ENCODE measurements at places on chromosomes 2 and 18. TPM values are rescaled to one million over a fixed set of nuclear protein-coding genes. Genes with fewer than 3 reads are reported as not detected.

The NTSR2 gene
- total RNA-seq = not detected

The CIB4 gene
- total RNA-seq = not detected

The MYOM1 gene
- 42.1 TPM for total RNA-seq

The RNF125 gene
- total RNA-seq = 3.7 TPM

The DNAH7 gene
- 1.4 TPM for total RNA-seq

The OR6B2 gene
- total RNA-seq = not detected

The MZT2A gene
- total RNA-seq = 42.8 TPM

The DSG3 gene
- total RNA-seq = not detected

The LCT gene
- not detected for total RNA-seq

The KCNG2 gene
- 0.38 TPM for total RNA-seq

The CD302 gene
- total RNA-seq = 52.4 TPM

The PTPRM gene
- total RNA-seq = 53.4 TPM

The FIGN gene
- total RNA-seq = 14.4 TPM

The TWIST2 gene
- total RNA-seq = 18.6 TPM

The BAZ2B gene
- 66.7 TPM for total RNA-seq

The SKOR2 gene
- total RNA-seq = not detected

The ZBTB7C gene
- 11.0 TPM for total RNA-seq

The HK2 gene
- 4.2 TPM for total RNA-seq

The FAM110C gene
- total RNA-seq = 2.5 TPM

Measured in posterior vena cava (tissue), 2 donors.